Stimulated activated CD4-positive, alpha-beta T cell treated with anti-CD3 and anti-CD28 coated beads, TNF-alpha, amount 100 ng/mL, for 4 hours (primary cell): ENCODE measurements at places on chromosomes 3 and 15.

GRCh38 chr3:30112411-30112810 lies 494.0 kb upstream of the TGFBR2 start:
- DNase-seq: no peak

DNA sequence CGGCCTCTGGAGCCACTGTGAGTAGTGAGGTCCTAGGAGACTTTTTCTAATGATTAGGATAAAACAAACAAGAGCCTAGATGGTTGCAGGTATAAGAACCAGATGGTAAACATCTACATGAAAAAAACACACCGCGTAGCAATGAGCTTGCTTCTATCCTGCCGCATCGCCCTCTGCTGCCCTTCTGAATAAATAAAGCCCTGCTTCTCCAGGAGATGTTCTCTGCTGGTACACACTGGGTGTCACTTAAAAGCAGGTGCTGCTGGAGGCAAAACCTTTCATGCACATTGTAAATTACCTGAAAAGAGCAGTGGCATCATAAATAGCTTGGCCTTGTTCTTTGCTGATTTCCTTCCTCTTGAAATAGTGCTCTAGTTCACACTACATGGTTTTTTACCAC lies 164.4 kb upstream of the TOPAZ1 start:
- DNase-seq: no peak

GRCh38 chr3:14031271-14031670 lies 93.4 kb downstream of the CHCHD4 start:
- DNase-seq: no peak

DNA sequence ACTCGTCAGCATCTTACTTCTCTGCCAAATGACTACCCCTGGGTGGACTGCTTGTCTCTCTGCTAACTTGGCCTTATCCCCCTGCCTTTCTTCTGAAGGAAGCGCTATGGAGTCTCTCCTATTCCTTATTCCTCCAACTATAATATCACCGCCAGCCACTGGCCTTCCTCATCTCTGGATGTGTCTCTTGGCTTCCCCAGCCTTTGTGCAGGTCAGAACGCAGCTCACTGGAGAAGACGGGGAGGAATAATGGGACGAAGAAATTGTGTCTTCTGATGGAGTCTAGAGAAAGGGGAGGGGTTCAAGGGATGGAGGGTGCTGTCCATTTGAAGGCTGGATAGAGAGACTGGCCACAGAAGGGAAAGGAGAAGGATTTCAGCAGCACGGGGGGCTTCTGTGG lies 16.9 kb downstream of the ITGA11 start:
- DNase-seq: no peak

DNA sequence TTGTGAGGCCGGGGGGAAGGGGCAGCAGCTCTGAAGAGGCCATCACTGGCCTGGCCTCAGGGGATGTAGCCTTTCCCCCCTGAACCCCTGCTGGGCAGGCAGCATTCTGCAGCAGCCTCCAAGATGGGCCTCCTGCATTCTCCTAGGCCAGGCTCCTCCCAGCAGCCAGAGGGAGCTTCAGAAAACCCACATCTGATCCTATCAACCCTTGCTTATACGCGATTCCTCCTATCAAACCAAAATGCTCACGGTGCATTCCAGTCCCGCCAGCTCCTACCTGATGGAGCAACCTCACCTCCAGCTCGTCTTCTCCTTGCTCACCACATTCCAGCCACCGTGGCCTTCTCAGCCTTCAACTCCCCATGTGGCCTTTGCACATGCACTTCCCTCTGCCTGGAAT lies 85.7 kb downstream of the MEGF11 start:
- no peak for DNase-seq

DNA sequence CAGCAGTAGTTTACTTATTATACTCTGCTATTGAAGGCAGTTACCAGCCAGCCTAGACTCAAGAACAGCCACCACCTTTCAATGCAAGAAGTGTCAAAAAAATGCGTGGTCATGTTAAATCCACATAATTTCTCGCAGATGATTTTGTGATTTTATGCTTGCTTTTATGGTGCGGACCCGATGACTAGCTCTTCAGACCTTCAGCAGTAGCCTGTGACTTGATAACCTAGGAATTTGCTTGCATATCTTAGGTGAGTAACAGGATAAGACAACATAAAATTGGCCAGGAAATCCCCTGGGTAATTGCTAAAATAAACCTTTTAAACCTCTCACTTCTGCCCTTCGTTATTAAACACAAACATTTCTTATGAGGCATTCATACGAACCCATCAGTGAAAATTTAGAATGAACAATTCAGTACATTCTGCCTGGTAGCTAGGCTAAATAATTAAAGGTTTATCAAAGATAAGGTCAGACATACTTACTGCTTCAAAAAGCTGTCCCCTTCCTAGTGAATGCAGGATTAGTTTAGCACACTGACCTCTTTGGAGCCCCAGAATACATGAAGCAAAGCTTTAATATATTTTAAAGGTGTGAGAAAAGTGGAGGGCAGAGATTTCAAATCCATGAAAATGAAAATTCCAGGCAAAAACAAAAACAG lies 798.8 kb downstream of the OTOL1 start:
- DNase-seq: no peak
